ENCODE measurements at places on chromosomes 6 and 20.

- DNase-seq, result no peak
Measured at GRCh38 chr20:59151820-59152219, 11.8 kb upstream of the ZNF831 start.

GRCh38 chr20:14312001-14312400 is 25.4 kb downstream of the FLRT3 start:
- DNase-seq, result no peak

DNA sequence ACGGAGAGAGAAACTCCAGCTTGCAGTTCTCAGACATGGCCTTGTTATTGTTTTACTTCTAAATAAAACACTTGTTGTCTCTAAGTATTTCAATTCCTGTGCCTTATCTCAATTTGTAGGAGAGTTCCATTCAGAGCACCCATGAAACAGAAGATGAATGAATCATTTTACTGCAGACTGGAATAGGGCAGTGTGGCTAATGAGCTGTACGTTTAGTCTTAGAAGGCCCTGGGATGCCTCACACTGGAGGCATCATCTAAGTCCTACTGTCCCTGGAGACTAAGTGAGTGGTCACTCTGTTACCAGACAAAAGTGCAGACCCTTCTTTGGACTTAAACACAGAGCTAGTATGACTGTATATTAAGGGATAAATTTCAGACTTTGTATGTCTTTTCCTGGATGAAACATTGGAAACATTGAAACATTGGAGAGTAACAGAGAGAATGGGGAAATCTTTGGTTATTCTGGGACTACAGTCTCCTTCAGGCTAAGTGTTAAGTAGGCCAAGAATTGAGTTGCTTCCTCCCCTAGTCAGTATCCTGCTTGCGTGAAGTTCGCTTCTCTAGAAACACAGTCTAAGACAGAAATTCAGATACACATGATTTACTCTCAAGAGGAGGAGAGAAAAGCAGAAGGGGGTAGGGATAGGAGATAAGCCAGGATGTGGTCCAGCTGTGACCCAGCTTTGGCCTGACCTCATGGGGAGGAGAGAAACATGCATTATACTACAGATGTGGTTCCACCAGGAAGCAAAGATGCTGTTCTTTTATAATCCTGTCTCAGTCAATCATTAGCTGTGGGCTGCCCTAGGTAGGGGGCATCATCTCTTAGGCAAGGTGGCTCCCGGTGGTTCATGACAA is 167.4 kb upstream of the BMP2 start:
- no peak for DNase-seq

GRCh38 chr20:43988867-43989266 is 74.2 kb downstream of the TOX2 start:
- DNase-seq, result no peak

Data from fibroblast of villous mesenchyme (primary cell).